ENCODE measurements at places on chromosomes 12 and 14. TPM values are rescaled to one million over a fixed set of nuclear protein-coding genes. Genes with fewer than 3 reads are reported as not detected.

The GPR135 gene
- total RNA-seq: 3.1 TPM

DNA sequence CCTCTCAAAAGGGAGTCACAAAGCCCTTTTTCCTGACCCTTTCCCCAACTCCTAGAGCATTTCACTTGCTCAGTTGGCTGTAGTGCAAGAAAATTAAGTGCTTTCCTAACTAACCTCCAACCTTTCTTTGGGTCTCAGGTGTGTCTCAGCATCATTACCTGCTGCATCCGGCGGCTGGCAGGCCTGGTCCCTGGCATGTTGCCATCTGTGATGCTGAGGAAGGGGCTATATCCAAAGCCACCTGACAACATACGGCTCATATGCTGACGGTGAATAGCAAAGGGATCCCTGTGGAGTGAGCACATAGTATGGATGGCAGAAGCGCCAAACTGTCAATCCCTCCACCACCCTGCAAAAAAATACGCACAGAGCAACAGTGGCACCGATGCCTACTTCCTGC, 1.2 kb downstream of the MLF2 start:
- no peak for DNase-seq

The PCNX1 gene
- 48.6 TPM for total RNA-seq

GRCh38 chr12:59723520-59723919, 127.7 kb downstream of the SLC16A7 start:
- DNase-seq: no peak

DNA sequence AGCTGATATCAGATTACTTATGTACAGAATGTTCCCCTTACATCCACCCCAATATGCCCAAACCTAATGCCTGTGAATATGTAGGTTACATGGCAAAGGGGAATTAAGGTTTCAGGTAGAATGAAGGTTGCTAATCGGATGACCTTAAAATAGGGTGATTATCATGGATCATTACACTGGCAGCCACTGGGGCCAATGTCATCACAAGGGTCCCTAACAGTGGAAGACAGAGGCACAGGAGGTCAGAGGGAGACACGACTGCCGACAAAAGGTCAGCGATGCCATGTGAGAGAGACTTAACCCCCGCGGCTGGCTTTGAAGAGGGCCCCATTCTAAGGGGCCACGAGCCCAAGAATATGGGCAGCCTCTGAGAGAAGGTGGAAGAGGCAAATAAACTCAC, 106.8 kb upstream of the EVL start:
- DNase-seq: no peak

DNA sequence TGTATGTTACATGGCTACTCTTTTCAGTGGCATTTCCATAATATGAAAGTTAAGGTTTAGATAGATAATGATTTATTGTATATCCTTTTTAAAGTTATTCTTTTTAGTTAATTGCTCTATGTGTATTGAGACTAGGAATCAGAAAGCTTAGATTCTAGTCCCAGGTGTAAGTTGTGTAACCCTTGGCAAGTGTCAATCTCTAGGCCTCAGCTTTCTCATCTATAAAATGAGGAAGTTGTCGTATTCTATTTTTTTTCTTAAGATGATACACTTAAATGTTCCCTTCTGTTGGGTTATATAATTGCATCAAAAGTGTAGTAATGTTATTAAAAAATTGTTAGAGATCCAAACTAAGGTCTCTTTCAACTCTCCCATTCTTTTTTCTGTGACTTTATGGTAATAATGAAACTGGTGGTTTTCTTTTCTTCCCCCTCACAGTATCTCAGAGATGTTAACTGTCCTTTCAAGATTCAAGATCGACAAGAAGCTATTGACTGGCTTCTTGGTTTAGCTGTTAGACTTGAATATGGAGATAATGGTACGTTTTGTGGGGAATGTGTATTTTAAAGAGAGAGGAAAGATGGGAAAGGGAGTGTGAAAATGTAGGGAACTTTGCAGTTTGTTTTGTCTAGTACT, 4.1 kb downstream of the RTRAF start:
- no peak for DNase-seq

DNA sequence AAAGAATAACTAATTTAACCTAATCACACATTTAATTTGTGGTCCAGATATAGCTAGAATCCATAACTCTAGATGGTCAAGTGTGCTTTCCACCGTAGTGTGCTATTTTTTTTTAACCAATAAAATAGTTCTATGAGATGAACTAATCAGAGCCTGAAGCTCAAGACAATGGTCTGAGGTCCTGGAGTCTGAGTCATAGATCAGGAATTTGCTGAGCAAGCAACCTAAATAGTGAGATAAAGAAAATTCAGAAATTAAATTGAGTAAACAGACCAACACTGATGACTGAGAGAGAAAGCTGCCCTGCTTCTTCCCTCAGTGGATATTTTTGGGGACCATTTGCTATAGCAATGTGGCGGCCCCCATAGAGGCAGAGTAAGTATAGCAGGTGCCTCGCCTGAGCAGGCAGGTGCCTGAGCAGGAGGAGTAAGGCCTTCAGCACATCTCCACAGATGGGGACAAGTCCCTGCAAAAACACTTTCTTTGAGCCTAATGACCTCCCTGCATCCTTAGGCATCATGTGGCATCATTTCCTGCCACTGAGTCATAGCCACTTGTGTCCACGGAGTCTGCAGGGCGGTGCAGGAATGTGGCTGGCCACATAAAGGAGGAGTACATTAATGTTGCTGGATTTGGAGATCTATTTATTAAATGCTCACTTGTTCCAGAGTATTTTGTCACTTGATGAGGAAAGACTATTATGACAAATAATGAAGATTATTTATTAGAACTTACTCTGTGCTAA, 13.9 kb upstream of the CLEC4E start:
- no peak for DNase-seq

The GYS2 gene
- not detected for total RNA-seq

The PKP2 gene
- 11.1 TPM for total RNA-seq

DNA sequence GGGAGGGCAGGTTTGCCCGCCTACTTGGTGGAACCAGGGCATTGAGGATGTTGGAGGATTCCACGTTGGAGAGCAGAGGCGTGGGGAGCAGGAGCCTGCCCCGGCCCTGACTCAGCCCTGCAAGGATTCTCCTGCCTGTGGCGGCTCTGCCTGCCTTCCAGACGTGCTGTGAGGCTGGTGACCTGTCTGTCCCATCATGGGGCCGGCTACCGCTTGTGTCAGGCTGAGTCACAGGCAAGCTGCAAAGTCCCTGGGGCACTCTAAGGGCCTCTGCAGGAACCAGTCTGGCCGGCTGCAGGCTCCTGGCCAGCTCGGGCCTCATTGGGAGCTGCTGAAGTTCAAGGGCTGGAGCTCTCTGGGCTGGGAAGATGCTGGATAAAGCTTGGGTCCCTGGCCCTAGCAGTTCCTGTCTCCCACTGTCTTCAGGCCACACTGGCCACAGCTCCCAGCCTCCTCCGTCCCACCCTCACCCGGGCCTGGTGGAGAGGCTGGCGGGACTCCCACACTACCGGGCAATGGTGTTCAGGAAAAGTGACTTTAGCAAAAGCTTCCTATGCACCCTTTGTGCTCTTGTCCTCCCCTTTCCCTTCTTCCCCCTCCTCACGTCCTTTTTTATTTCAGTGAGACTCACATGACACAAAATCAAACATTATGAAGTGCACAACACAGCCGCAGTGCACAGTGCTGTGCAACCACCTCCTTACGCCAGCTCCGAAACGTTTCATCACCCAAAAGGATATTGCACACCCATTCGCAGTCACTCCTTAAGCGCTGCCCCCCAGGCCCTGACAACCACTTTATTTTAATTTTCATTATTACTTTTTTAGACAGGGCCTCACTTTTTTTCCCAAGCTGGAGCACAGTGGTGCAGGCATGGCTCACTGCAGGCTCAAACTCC, 22.0 kb upstream of the ULK1 start:
- no peak for DNase-seq

DNA sequence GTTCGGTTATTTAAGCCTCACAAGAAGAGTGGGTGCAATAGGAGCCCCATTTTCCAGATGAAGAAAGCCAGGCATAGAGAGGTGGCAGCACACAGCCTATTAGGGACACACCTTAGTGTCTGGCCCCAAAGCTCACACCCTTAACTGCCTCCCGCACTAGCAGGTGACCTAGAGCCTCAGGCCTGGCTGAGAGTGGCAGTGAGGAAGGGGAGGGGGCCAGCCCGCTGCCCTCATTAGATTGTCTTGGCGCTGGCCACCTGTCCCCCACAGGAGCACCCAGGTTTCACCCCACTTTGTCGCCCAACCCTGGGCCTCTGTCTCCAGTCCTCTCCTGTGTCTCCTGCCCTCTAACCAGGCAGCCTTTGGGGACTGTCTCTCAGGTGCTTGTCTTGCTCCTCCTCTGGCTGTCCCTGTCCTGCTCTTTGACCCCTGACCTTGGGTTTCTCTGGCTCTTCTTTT, 18.5 kb upstream of the PGF start:
- no peak for DNase-seq

The PTPRB gene
- 0.06 TPM for total RNA-seq

The OR6C2 gene
- not detected for total RNA-seq

- no peak for DNase-seq
Measured at GRCh38 chr12:67425394-67425793, 156.2 kb downstream of the CAND1 start.

The KRT77 gene
- total RNA-seq: not detected

DNA sequence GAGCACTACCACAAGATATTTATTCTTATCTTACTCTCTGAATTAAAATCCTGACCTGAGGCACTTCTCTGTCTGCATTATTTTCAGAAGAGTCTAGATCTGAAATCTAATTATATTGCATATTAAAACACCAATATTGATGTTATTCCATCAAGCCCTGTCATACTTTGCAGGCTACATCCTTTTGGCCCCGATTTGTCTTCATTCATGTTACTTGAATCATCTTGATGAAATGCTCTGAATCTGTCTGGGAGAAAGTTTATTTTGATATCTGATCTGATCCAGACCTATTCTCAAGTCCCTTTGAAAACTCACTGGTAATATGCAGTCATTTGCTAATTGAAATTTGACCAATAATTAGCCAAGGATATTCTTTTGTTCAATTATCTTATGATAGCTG, 79.9 kb downstream of the BBS10 start:
- DNase-seq: no peak

Data from neural progenitor cell (in vitro differentiated cells).